Sigmoid colon (tissue), 7 donors: ENCODE measurements at places on chromosomes 2 and 18.

GRCh38 chr18:68713796-68714195 is 1.1 kb downstream of the TMX3 start:
- DNase-seq: no peak

DNA sequence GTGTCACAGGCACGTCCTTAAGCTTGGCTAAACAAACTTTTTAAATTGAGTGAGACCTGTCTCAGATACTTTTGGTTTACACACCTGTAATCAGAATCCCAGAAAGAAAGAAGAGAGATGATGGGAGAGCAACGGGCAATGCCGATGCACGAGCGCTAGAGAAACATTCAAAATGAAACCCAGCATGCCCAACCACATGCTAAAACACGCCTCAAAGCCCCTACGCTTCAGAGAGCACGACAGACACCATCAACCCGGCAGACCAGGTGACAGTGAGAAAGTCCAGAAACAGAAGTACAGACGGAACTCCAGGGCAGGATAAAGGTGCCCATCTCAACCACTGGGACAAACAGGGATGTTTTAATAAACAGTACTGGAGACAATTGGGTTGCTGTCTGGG is 85.5 kb downstream of the HDAC4 start:
- peak; percentile 50 for DNase-seq

GRCh38 chr2:223560749-223561435 is 41.3 kb downstream of the SCG2 start:
- no peak for DNase-seq

DNA sequence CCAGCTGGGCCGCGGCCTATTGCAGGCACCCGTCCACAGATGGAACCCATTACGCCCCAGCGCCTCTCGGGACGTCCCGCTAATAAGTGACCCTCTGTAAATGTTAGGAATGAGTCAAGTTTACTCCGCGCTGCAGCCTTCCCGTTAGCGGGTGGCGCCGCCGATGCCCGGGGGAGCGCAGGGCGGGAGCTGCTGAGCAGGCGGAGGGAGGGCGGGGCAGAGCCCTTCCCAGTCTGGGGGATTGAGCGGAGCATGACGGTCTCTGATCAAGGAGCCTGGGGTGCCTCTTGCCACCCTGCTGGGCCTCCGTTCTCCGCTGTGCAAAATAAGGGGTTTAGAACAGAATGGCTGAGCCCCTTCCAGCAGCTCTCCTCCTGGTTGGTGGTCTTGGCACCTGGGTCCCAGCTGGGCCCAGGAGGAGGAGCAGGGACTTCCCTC is 10.5 kb downstream of the CROCC2 start:
- peak; percentile 72 for DNase-seq

GRCh38 chr2:146321175-146321574 is 1523.7 kb upstream of the ACVR2A start:
- DNase-seq: no peak

GRCh38 chr2:40579247-40579646 is 127.4 kb upstream of the SLC8A1 start:
- DNase-seq: no peak

DNA sequence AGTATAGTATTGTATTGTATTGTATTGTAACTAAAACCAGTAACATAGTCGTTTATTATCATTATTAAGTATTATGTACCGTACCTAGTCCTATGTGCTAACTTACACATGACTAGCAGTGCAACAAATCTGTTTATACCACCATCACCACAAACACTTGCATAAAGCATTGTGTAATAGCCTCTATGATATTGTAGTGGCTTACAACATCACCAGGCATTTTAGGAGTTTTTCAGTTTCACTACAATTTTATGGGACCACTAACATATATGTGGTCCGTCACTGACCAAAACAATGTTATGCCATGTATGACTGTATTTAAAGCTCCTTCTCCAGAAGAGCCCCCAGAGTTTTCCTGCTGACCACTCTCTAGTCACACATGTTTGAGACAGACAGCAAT is 306.2 kb downstream of the SETBP1 start:
- no peak for DNase-seq

DNA sequence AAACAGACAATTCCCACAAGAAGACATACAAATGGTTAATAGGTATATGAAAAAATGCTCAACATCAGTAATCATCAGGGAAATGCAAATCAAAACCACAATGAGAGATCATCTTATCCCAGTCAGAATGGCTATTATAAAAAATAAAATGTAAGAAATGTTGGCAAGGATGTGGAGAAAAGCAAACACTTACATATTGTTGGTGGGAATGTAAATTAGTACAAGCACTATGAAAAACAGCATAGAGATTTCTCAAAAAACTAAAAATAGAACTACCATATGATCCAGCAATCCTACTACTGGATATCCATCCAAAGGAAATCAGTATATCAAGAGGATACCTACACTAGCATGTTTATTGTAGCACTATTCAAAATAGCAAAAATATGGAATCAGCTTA is 186.6 kb downstream of the NOL4 start:
- no peak for DNase-seq

GRCh38 chr2:126856403-126856802 is 42.3 kb upstream of the TEX51 start:
- DNase-seq: no peak

DNA sequence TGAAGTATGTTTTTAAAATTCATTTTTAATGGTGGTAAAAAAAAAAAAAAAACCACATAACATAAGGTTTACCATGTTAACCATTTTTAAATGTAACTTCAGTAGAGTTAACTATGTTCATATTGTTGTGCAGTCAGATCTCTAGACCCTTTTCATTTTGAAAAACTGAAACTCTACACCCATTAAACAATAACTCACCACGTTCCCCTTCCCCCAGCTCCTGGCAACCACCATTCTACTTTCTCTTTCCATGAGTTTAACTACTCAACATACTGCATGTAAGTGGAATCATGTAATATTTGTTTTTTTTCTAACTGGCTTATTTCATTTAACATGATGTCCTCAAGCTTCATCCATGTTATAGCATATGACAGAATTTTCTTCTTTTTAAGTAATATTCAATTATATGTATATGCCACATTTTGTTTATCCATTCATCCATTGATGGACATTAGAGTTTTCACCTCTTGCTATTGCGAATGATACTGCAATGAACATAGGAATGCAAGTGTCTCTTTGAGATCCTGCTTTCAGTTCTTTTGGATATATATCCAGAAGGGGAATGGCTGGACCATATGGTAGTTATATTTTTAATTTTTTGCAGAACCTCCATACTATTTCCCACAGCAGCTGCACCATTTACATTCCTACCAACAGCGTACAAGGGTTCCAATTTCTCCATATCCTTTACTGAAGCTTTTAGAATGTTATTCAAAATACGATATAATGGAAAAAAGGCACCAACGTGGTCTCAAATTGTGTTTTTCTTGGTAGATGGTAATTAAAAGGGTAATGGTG is 91.0 kb downstream of the SPTBN1 start:
- DNase-seq: no peak

DNA sequence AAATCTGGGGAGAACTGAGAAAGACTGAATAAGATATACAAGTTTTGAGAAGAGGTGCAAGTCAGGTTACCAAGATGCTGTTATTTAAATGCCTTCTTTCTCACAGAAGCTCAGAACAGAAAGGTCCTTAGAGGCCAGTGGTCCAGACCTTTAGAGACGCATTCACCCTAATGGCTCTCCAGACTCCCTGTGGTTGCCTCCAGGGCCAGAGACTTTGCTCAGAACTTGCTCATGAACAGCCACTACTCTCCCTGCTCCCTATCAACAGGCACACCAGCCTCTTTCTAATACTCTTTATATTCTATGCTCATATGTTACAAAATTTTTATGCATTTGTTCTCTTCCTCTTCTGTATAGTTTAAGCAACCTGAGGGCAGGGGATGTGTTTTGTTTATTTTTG is 349.0 kb upstream of the TNP1 start:
- DNase-seq: no peak

- no peak for DNase-seq
Measured at GRCh38 chr2:32425719-32426141, 68.9 kb downstream of the BIRC6 start.

GRCh38 chr18:80228051-80228848 is 19.1 kb downstream of the PARD6G start:
- no peak for DNase-seq

GRCh38 chr18:23920054-23920453 is 94.5 kb upstream of the TTC39C start:
- no peak for DNase-seq

GRCh38 chr2:201070948-201071478 is 458 bp downstream of the HYCC2 start:
- DNase-seq: no peak

DNA sequence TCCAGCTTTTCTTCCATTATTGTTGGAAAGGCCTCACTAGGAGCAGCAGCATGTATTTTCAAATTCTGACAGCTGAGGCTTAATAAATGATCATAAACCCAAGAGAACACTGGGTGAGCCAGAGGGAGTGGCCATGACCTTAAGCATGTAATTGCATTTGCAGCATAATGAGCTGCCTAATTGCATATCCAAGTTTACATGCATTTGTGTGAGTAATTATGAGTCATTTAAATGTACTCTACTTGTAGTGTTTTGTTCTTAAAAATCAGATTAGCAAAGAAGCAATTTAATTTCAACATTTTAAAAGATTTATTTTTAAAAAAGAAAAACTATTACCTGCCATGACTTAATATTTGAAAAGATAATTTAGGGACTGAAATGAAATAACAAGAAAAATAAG is 74.8 kb downstream of the NOL10 start:
- DNase-seq: no peak

DNA sequence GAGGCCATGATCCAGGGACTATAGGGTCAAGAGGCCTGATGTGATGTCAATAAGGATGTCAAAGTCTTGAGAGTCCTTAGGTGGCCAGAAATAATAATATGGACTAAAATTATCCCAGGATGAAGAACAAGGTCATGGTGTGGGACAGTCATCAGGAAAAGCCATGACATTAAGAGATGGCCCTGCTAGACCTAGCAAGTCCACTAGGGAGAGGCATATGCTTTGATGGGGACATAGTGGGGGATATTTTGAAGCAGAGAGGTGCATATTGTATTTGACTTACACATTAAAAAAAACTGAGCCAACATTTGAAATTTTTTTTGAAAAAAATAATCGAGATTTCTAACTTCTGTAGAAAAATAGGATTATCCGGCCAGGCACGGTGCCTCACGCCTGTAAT is 53.3 kb upstream of the CXCR4 start:
- DNase-seq: no peak

DNA sequence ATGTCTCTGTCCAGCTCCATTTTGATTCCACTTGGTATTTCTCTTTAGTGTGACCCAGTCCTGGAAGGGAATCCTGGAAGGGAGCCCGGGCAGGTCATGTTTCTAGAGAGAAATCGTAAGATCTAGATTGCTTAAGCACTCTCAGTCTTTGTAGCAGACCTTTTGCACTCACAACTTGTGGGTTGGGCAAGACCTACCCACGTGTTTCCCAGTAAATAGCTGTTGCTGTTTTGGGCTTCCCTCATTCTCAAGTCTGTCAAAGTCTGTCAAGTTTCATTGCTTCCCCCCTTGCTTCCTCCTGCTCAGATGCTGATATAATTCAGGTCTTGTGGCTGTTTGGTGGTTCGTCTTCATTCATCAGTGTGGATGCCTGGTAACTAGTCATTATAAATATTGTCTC is 17.4 kb upstream of the NEMP2 start:
- no peak for DNase-seq
